Endothelial cell of umbilical vein (primary cell): ENCODE measurements at places on chromosomes 5 and 9. TPM values are rescaled to one million over a fixed set of nuclear protein-coding genes. Genes with fewer than 3 reads are reported as not detected.

DNA sequence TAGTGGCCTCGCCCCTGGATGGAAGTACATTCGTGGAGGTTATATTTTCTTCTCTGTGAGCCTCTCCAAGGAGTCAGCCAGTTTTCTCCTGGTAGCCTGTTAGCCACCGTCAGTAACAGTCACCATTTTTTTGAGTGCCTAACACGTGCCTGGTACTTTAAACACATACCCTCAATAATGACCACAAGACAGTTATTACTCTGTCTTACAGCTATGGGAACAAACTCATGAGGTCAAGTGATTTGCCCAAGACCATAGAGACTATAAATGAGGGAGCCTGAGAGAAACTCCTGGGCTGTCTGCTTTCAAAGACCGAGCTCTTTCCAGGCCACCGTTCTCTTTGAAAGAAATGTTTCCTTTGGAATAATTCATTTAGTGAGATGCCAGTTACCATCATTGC lies 90.4 kb downstream of the PALM2AKAP2 start:
- no peak for DNase-seq

DNA sequence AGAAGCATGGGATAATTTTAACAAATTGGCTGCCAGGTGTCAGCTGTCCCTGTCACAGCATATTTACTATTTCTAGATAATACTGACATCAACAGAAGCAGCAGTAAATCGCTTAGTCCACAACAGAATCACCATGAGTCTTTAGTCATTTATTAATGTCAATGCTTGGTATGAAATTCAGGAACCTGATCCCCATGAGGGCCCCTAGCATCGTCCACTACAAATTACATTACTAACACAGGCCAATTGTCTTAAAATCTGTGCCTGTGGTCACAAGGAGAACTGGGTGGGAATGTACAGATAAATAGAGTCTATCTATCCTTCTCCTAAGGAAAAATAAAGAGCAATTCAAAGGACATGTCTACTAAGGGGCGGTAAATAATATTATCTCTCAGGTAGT lies 76.1 kb downstream of the TSSK1B start:
- peak; percentile 22 for DNase-seq

GRCh38 chr5:174412941-174413340 lies 311.4 kb upstream of the MSX2 start:
- DNase-seq = no peak

- DNase-seq = no peak
Observed at GRCh38 chr9:90259311-90260246, 383.0 kb downstream of the DIRAS2 start.

- no peak for DNase-seq
Observed at GRCh38 chr9:98021306-98022040, 35.1 kb upstream of the NANS start.

GRCh38 chr9:78121488-78121887 lies 89.9 kb upstream of the GNAQ start:
- DNase-seq = peak; percentile 76

DNA sequence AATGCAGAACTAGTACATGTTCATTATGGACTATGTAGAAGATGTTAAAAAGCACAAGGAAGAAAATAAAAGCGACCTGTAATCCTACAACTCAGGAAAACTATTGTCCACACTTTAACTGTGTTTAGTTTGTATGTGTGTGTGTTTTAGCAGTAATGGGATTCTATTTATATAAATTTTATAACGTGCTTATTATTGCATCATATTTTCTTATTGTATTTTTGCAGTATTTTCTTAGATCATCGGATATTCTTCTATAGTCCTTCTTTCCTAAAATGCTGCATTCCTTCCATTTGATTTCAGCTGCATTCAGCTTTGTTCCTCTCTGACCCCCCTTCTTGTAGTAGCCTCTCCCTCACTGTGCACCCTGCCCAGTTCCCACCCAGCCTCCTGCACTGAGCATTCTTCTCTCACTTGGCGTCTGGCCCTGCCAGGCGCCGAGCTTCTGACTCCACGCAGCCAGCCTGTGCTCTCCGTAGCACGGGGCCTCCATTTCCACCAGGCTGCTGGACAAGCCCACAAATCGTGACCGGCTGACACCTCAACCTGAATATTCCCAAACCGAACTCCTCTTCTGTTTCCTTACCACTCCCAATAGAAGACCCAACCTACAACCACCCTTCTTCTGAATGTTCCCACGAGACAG lies 39.9 kb downstream of the MVB12B start:
- DNase-seq = no peak

GRCh38 chr9:21095561-21095960 lies 17.8 kb upstream of the IFNB1 start:
- DNase-seq = no peak

The FBXL7 gene
- total RNA-seq = 28.6 and 32.2 TPM in 2 replicates

The TPM2 gene
- 257 and 279 TPM in 2 replicates for total RNA-seq

The EEIG1 gene
- total RNA-seq = 16.4 and 19.0 TPM in 2 replicates

The FOXD4L5 gene
- 0.42 TPM in 1 of 2 replicates, not detected in the other for total RNA-seq
